Epithelial cell of proximal tubule (primary cell): ENCODE measurements at places on chromosomes 1 and 21. TPM values are rescaled to one million over a fixed set of nuclear protein-coding genes. Genes with fewer than 3 reads are reported as not detected.

DNA sequence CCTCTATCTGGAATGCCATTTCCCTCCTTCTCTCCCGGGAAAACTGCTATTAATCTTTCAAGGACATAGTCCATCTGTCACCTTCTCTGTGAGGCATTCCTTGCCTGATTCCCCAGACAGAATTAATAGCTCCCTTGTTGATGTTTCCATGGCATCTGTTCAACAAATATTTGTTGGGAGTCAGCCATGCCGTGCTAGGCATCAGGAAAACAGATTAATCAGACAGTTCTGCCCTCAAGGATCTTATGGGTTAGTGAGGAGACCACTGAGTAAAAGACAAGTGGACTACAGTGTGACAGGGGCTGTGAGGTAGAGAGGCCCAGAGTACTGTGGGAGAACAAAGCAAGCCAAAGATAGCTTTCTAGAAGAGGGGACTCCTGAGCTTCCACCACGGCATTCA is 11.4 kb upstream of the MAGOH start:
- no peak for DNase-seq

Gene PGLYRP3
- total RNA-seq: not detected in 2 replicates

DNA sequence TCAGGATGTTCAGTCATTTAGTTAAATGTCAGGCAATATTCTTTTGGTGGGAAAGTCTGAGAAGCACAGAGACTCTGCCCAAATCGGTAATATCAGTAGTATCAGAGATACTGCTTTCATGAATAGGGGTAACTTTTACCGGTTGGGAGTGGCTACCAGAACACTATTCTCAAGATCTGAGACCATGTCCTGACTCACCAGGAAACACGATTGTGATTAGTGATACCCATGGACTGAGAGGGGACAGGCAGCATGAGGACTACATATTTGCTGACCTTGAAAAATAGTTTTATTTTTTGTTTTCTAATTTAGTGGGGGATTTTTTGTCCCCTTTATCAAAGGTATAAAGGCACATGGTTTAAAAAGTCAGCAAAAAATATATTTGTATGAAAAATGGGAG is 76.0 kb upstream of the NEK2 start:
- no peak for DNase-seq

- no peak for DNase-seq
Observed at GRCh38 chr1:35369922-35370671, 101.6 kb downstream of the ZMYM4 start.

- DNase-seq: no peak
Observed at GRCh38 chr21:44702973-44703730, 6.2 kb downstream of the KRTAP10-12 start.

DNA sequence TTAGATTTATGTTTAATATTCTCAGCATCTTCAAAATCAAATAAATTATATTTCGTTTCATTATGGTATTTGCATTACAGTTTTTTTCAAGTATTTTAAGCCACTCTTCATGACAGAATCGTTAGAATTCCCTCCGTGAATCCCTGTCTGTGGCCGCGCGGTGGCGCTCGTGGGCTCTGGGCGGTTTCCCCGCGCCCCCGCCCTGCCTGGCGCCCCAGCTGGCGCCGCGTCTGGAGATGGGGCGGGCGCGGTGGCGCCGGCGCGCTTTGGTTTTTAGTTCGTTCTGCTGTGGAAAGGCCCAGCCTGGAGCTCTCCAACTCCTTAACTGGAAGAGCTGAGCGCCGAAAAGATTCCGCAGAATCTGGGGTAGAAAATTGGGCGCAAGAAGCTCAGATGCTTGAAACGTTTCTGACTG is 25.7 kb downstream of the PRMT2 start:
- no peak for DNase-seq

- DNase-seq: no peak
Observed at GRCh38 chr1:106651028-106651762, 405.3 kb upstream of the PRMT6 start.

Gene TBX19
- total RNA-seq: 0.29 and 1.3 TPM in 2 replicates

- no peak for DNase-seq
Observed at GRCh38 chr1:186609183-186609582, 71.0 kb downstream of the PTGS2 start.
